ENCODE measurements at places on chromosomes 3 and 15.

DNA sequence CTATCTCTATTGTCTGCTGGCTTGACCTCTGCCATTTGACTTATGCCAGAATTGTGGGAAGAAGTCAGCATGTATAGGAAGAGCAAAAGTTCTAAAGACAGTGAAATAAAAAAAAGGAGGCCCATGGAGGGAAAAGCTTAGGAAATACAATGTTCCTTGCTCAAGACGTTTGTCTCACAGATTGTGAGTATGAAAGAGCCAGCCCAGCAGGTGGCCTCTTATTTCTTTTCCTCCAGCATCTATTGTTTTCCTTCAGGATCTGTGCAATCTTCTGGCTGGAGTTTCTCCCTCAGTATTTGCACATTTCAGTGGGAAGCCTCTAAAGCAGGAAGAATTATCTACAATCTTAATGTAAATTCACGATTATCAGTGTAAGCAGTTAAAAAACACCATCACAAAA is 43.7 kb downstream of the ZDHHC3 start:
- peak; percentile 27 for DNase-seq

DNA sequence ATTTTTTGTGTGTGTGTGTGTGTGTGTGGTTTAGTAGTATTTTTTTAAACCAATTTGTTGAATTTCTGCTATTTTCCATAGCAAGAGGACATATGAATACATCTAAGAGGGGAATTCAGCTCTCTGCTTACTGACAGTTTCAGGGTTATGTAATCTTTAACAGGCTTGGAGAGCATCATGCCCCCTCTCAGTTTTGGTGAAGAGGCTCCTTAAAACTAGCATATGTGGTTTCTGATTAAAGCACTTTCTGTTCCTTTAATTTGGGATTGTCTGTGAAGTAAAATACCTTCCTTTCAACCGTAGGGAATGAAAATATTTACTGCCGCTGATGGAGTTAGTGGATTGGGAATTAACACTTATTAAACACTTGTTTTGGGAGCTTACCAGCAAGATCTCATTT is 19.4 kb upstream of the NFKBIZ start:
- no peak for DNase-seq

DNA sequence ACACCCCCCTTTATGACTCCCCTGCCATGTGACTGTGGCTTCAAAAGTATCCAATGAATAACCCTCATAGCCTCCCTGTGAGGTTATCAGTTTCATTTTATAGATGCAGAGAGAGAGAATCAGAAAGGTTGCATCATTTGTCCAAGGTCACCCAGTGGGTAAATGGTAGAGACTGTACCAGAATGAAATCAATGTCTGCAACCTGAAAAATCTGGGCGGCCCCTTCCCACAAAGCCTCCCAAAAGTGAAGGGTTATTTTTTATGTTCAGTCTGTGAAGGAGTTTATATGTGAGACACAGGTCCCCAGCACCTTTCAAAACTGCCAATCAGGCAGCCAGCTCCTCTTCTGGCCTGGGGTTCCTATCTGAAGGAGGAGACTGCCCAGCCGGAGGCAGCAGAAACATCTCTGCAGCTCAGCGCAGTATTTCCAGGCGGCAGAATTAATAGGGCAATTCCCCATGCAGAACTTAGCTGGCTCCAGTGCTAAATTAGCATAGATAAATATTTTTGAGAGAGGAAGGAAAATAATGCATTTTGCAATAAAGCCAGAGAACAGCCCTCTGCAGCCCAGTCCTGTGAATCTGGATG is 130.8 kb upstream of the PRR20G start:
- DNase-seq = no peak

DNA sequence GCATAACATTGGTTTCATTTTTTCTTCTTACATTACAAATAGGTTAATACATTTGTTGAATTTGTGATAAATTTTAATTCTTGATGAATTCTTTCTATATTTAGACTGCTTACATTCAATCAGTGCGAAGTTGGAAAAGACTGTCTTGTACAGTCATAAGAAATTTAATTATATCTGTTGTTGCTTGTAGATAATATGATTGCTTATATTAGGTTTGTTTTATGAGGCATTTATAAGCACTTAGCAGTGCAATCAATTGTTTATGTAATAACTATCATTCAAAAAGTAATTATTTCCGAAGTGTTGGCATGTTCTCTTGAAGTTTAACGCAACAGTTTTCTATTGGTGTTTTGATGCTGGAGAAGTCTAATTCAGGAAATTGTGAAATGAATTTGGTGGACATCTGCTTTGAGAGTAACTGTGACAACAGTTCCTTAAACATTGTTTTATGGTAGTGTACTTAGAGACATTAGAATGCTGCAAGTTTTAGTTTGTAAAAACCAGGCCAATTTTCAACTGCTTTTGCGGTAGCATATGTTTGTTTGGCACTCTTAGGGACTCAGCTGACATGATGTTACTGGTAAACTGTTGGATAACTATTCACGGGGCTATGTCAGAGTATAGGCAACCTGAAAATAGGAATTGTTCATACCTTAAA is 99.7 kb downstream of the NAALADL2 start:
- no peak for DNase-seq

DNA sequence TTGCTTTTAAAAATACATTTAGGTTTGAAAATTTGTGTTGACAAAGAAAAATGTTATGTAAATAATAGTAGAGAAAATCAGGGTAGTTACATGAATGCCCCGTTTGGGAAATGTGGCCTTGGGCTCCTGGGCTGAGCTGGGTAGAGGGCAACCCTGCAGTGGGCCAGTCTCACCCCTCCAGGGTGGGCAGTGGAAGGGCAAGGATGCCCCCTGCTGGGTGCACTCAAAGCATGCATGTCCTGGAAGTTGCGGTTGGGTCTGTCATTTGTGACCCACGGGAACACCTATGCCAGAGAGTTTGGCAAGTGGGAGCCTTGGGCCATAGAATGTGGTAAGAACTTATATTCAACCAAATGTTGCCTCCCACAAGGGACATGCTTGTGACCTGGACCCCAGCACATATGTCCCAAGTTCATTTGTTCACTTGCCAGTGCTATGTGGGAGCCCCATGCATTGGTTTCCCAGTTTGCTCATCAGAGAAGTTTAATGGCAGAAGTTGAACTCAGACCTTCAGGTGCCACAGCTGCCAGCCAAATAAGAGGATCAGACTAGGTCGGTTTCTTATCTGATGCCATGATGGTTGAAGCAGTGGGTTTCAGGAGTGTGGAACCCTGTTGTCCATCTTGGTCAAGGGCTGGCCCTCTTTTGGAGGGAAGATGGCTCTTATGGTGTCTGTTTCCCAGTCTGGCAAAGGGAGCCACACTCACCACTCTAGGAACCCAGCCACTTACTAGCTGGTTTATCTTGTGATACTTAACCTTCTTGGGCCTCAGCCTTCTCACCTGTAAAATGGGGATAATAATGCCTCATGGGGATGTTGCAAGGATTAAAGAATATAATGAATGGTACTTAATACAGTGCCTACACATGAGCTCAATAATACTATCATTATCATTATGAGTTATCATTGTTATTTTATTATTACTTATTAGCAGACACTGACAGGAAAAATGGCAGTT is 2.5 kb upstream of the PLCB2 start:
- peak; percentile 75 for DNase-seq

DNA sequence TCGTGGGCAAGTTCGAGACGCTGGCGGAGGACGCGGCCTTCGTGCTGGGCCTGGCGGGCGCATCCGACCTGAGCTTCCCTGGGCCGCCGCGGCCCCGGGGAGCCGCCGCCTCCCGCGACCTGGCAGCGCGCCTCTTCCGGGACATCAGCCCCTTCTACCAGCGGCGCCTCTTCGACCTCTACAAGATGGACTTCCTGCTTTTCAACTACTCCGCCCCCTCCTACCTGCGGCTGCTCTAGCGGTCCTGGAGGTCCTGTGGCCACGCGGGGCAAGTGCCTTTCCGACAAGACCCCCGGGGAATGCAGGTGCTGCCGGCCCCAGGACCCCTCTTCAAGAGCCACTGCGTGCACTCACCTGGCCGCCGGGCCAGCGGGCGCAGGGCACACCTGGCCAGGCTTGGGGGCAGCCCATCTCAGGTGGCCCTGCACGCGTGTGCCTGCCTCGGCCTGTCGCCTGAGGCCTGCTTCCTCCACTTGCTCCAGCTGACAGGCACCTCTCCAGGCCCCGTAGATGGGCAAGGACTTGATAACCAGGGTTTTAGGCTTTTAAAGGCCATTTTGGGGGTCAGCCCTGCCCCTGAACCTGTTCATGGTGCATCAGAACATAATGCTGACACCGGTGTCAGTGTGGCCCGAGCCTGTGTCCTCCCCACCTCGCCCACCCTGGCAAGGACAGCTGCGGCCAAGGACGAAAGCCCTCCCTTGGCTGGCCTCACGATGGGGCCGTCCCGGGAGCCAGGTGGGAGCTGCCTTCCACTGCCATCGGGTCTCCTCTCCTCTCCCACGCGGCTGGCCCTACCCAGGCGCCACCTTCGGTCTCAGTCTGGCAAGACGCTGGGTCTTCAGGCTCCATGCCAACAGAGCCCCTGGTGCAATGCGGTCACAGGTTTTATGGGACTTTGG is 16.1 kb downstream of the C3orf22 start:
- DNase-seq = no peak

DNA sequence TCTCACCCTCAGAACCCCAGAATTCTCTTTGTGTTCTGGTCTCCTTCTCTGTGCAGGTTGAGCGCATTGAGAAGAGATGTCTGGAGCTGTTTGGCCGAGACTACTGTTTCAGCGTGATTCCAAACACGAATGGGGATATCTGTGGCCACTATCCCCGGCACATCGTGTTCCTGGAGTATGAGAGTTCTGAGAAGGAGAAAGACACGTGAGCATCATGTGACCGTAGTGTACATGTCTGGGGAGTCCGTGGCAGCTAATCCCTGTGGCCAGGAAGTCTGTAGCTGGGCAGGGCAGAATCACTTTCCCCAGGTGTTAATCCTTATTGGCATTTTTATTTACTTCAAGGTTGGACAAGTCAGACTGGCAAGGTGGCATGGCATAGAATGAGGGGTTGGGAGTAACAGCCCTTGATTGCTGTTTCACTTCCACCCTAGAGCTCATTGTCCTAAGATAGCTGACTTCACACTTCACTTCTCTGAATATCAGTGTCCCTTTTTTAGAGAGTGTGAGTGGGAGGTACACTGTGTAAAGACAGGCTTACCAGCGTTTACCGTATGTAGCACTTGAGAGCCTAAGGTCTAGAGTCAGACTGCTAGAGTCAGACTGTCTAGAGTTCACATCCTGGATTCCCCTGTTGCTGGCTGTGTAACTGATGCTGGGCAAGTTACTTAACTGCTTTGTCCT is 4.4 kb downstream of the MTMR14 start:
- DNase-seq = no peak

- no peak for DNase-seq
These were observed 154.4 kb downstream of the EBLN2 start for GRCh38 chr3:73215901-73216300.

DNA sequence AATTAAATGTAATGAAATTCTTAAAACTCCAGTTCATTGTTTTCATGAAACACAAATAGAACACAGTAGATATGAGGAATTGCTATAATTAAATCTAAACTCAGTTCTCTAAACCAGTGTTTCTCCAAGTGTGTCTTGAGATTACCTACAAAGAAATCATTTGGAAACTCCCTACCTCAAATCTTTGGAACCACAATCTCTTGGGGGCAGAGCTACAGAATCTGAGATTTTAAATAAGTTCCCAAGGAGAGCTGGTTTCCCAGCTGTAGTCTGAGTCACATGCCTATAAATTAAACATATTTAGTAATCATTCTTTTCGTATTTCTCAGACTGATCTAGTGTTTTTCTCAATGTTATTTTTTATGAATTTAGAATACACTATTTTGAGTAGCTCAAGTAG is 17.0 kb upstream of the ACTC1 start:
- DNase-seq = no peak

DNA sequence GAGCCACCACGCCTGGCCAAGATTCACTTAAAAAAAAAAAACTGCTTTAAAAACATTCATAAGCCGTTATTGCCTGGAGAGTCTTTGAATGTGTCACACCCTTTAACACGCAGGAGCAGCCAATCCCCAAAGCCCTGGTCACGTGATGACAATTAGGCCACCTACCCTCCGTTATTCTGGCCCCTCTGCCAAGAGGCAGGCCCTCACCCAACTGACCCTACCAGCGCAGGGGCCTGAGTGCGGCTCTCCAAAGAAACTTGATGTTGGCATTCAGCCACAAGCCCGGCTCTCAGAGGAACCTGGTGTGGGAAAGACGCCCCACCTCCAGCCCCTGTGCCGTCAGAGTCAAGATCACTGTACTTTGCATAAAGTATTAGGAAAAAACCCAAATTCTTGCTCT is 11.6 kb upstream of the MUC4 start:
- no peak for DNase-seq

DNA sequence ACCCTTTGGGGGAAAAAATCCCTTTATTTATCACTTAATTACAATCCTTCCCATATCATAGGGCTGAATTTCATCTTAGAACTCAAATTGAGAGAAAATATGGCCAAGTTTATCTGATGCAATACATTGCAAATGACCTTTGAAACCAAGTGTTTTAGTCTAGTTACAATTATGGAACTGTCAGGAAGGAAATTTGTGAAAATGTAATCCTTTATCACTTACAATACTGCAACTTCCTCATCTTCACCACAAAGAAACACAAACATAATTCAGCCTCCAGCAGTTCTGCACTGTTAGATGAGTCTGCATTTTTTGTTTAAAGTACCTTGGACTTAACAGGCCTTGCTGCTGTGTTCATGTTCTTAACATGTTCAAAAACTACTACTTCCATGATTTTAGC is 4.6 kb downstream of the CCPG1 start:
- no peak for DNase-seq

- DNase-seq = peak; percentile 47
These were observed 21.2 kb upstream of the CRBN start for GRCh38 chr3:3200632-3201212.

- DNase-seq = no peak
These were observed 25.4 kb upstream of the SRP14 start for GRCh38 chr15:40064231-40064894.

GRCh38 chr3:51380601-51381332 is 4.3 kb upstream of the MANF start:
- no peak for DNase-seq
